Tongue (tissue), 3 donors: ENCODE measurements at places on chromosomes 5 and 9. TPM values are rescaled to one million over a fixed set of nuclear protein-coding genes. Genes with fewer than 3 reads are reported as not detected.
A peak's percentile ranks its signal among the peaks of the same experiment; 100 is the strongest.

- no peak for DNase-seq
Observed at GRCh38 chr9:68755051-68755450, 50.0 kb downstream of the PIP5K1B start.

TGFBI gene
- total RNA-seq: 376 TPM

DNA sequence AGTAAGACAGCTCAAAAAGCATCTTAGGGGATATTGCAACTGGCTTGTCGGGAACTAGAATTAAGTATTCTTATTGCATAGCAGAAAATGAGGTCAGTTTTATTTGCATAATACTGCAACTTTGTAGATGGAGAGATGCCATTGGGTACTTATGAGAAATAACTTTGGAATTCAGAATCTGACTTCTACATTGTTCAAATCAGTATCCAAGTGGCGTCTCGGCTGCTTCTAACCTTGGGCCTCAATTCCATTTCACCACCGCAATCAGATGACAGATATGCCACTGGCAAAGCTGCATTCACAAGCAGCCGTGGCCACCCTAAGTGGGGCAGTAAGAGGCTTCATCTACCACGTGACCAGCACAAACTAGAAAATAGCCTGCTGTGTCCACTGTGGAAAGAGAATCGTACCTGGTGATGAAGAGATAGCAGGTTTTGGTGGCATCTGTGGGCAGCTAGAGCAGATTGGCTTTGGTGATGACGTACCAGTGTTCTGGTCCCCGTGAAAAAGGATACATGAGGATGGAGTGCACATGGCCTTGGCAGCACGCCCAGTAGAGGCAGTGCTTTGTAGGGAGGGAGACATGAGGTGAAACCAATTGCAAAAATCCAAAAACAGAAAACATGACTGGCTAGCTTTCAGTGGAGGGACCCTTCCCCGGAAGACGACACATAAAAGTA is 116.6 kb downstream of the KLHL3 start:
- peak; percentile 82 for DNase-seq

MATR3 gene
- 440 TPM for total RNA-seq

F2RL1 gene
- 2.3 TPM for total RNA-seq

DNA sequence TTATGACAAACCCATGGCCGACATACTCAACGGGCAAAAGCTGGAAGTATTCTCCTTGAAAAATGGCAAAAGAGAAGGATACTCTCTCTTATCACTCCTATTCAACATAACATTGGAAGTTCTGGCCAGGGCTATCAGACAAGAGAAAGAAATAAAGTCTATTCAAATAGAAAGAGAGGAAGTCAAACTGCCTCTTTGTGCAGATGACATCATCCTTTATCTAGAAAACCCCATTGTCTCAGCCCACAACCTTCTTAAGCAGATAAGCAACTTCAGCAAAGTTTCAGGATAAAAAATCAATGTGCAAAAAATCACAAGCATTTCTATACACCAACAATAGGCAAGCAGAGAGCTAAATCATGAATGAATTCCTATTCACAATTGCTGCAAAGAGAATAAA is 1799.9 kb upstream of the ACO1 start:
- no peak for DNase-seq

CCNB1 gene
- 38.9 TPM for total RNA-seq

C5orf63 gene
- 3.4 TPM for total RNA-seq

FBP2 gene
- 83.0 TPM for total RNA-seq

NMUR2 gene
- not detected for total RNA-seq

CLIC3 gene
- total RNA-seq: 4.9 TPM

ZDHHC11B gene
- 5.3 TPM for total RNA-seq

DNA sequence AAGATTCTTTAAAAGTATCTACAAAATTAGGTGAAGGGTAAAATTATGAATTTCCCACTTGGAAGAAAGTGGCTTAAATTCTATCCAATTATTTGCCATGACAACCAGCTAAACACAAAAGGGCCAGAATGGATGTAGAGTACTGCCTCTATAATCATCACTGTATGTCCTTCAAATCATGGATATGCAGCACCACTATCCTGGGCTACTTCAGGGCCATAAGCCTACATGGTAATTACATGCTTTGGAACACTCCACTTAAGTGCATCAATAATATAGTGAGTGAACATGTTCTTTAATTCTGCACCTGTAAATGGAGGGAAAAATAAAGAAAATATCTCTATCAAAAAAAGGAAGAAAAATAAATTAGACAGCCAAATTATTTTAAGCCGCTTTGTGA is 575.2 kb downstream of the ISL1 start:
- DNase-seq: no peak

ZNF366 gene
- total RNA-seq: 3.9 TPM

CCL28 gene
- total RNA-seq: 13.0 TPM

- peak; percentile 76 for DNase-seq
Observed at GRCh38 chr9:93094658-93095204, 1.3 kb upstream of the CARD19 start.

DNA sequence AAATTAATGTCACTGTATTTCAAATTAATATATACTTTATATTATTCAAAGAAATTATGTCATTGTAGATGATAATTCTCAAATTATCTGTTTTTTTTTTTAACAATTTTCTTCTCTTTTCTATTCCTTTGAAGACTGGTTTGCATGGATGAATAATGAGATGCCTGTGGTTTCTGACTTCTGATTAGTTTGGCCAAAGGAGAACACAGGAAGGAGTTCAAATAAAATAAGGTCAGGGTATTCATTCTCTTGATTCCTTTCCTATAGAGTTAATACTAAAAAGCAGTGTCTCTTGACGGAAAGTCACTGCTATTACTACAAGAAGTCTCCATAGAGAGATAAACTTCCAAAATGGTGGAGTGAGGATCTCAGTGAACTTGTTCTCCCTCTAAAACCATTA is 279.6 kb upstream of the FTMT start:
- DNase-seq: no peak

DNA sequence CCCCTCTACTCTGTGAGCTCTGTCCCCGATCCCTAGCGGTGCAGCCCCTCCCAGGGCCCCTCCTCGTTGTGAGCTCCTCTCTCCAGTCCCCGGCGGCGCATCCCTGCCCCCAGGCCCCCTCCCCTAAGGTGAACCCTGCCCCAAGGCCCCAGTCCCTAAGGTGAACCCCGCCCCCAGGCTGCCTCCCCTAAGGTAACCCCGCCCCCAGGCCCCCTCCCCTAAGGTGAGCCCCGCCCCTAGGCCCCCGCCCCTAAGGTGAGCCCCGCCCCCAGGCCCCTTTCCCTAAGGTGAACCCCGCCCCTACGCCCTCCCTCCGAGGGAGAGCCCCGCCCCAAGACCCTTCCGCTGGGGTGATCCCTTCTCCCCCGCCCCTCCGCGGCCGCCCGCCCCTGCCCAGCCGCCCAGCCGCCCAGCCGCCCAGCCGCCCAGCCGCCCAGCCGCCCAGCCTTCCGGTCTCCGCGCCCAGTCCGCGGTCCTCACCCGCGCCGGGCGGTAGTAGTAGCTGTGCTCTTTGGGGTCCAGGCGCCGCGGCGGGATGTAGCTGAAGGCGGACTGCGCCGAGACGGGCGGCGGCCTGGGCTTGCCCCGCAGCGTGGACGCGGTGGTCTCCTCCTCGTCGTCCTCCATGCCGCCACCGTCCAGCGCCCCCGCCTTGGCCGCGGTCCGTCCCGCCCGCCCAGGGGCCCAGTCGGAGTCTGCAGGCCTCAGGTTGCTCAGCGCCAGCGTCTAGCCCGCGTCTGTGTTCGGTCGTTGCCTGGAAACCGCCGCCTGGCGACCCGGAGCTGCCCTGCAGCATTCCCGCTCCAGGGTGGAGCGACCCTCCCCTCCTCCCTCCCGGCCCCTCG is at the start of gene CFAP90:
CFAP90 (minus strand) TSS at position 739 of the 845 bp plus-strand sequence; CDS start at position 627, 112 bp downstream.
- DNase-seq: peak; percentile 83

DNA sequence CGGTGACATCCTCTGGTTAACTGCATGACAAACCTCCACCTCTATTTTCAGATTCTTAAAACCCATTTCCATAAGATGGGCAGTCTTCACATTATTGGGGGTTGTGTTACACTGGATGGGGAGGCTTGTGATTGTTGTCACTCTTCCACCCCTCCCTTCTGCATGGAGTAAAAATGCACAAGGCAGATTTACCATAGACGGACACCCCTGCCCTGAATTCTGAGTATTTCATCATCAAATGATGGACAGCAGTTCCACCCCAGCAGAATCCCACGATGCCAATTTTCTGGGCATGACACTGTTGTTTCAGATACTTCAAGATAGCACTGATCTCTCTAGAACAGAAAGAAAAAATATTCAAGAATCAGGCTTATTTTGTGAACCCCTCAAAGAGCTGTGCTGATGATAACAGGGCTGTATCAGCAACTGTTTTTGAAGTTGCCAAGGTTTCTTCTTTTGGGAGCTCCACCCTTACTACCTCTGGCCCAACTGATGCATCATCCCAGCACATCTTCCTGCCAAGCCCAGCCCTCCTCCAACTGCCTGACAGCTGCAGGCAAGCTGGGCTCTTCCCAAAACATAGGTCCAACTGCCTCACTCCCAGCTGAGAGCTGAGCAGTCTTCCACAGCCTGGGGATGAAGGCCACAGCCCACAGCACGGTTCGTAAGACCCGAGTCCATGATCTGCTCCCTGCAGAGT is 21.4 kb downstream of the CMBL start:
- DNase-seq: peak; percentile 79

DNA sequence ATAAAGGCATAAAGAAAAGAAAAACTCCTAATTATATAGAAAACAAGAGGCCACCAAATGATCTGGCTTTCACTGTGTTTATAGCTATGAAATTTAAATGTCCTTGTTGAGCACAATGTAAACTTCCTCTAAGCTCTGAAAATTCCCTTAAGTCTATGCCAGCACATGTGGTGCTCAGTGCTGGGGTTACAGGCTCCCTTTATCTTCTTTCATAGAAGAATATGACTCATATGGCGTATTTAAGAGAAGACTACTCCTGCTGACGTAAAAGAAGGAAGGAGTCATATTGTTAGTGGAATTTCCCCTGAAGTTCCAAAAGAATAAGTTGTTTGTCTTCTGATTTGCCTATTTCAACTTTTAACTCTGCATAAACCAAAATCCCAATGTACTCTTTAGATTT is 30.4 kb downstream of the RNF145 start:
- DNase-seq: peak; percentile 40

- DNase-seq: no peak
Observed at GRCh38 chr9:112145886-112146285, 29.2 kb downstream of the SUSD1 start.

- peak; percentile 63 for DNase-seq
Observed at GRCh38 chr5:67234671-67235176, 38.1 kb upstream of the CD180 start.

- DNase-seq: peak; percentile 38
Observed at GRCh38 chr9:9124616-9125015, 1325.0 kb upstream of the DMAC1 start.

GRCh38 chr5:168746893-168747640 is 167.9 kb upstream of the PANK3 start:
- no peak for DNase-seq

- no peak for DNase-seq
Observed at GRCh38 chr9:116656977-116657376, 30.1 kb upstream of the TRIM32 start.

DNA sequence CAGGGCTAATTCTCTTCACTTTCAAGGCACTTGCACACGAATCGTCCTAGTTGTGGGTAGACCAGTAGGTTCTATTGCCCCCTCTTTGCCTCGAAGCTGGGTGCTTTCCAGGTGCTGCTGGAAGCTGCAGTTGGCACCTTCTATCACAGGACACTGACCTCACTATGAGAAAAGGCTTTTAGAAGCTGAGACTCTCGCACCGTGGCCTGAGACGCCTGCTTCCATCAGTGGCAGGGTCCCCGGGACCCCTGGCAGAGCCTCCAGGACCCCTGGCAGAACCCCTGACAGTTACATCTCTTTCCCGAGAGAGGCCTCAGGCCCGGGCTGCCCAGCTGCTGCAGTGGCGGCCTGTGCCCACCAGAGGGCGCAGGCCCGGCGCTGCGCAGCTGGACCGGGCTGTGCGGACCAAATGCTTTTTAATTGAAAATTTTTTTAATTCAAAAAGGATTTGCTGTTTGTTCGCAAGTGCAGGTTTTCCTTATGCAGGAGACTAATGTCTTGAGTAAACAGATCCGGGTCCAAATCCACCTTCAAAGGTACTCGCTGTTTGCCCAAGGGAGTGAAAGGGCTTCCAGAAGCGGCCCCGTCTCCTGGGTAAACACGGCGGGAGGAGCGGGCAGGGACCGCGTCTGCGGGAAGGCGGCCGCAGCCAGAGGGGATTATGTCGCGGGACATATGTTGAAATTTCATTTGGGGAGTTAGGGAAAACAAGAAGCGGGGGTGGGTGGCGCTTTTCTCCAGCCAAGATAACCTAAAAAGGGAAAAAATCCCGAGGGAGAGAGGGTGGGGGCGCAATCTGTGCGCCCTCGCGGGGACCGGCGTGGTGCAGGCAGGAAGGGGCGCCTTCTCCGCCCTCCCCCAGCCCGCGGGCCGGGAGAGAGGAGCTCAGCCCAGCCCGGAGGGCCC is 114.5 kb upstream of the LMX1B start:
- DNase-seq: peak; percentile 60

DNA sequence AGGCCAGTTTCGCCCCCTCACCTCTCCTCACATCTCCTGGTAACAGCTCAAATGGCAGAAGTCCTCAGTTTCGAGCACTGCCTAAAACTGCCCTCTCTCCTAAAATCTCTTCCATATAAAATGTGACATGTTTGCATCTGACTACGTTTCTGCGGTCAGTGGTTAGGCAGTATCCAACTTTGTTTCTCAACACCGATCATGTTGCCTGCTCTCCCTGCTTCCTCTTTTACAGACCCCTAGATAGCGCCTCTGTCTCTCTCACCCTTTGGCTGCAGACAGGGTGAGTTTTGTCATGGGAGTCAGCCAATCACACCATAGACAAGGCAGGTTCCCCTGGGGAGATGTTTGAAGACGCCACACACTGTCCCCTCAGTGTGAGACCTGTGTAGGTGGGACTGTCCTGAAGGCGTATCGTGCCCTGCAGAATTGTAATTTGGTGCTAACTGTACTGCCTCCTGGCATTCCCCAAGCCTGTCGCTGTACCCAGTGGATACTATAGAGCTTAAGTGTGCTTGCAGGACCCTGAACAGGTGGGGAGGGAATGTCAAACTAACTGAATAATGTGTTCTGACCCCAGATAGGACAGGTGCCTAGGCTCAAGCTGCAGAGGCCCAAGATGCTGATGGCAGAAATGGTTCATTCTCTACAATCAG is 1.1 kb downstream of the HEXB start:
- peak; percentile 27 for DNase-seq

TMEM171 gene
- 0.41 TPM for total RNA-seq

DNA sequence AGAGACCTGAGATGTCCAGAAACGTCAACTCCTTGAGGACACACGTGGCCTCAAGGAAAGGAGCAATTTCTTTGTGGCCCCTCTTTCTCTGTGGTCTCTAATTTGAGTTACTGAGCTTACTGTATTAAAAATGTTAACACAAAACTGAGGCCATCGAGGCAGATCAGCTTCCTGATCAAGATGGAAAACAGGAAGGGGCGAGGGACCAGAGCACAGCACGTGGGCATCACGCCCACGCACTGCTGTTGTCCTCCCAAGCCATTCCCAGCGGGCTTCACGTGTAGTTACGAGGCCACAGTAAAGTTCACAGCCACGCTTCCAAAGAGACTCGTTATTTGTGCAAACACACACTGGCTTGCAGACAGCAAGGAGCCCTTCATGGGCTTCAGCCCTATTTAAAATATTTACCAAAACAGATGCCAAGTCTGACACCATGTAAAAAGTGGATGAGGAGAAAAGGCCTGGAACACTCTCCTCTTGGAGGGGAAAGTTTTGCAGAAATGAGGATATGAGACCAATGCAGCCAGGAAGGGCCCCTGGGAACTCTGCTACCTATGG is 149.5 kb downstream of the ROR2 start:
- no peak for DNase-seq

MEGF10 gene
- 59.6 TPM for total RNA-seq

- DNase-seq: peak; percentile 71
Observed at GRCh38 chr5:97243353-97243752, 60.3 kb upstream of the RIOK2 start.

EXD3 gene
- 19.9 TPM for total RNA-seq
